ENCODE measurements at places on chromosomes 11 and 22.

DNA sequence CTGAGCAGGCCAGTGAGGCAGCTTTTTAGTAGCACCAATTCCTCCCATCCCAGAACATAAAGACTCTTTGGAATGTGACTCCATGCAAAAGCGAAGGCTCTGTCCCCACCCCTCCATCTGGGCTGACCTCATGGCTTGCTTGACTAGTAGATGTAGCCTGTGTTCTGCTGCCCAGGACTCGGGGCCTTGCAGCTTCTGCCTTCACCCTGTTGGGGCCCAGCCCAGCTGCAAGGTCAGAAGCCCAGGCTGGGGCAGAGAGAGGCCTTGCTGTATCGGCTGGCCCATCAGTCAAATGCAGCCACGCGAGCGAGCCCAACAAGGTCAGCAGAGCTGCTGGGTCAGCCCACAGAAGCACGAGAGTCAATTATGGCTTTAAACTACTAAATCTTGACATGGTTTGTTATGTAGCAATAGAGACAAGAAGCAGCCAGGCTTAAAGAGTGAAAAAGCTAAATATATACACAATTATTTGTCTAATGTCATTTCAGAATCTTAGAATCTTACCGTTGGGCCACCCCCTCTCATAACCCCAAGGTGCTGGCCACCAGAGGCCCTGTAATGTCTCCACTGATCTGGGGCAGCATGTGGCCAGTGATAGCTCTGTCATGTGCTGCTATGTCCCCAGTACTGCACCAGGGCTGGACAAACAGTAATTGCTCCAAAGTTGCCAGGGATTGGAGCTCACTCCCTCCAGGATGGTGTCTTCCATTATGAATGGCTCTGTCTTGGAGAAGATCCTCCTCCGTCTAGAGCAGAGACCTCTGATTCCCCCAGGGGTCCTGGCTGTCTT is 10.4 kb upstream of the WNT11 start:
- ATAC-seq: no peak

DNA sequence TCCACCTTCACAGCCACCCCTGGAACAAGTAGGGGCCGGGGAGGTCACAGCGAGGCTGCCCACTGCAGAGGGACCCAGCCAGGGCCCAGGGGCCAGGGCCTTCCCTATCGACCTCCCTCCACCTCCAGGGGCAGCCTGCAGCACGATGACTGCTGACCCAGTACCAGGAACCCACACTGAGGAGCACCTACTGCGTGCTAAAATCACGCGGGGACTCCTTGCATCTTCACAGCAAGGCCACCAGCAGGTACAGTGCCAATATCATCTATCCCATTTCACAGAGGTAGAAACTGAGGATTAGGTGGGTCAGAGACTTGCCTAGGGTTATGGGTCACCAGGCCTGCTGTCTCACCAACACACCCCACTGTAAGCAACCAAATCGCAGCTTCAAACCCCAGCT is 14.6 kb downstream of the MACROD1 start:
- ATAC-seq: no peak

- peak; percentile 40 for ATAC-seq
Measured at GRCh38 chr22:30159561-30160353, 79.5 kb downstream of the HORMAD2 start.

- ATAC-seq: no peak
Measured at GRCh38 chr22:46047841-46048595, 71.1 kb upstream of the WNT7B start.

- ATAC-seq: peak; percentile 64
Measured at GRCh38 chr11:269146-269890, 8.9 kb upstream of the NLRP6 start.

DNA sequence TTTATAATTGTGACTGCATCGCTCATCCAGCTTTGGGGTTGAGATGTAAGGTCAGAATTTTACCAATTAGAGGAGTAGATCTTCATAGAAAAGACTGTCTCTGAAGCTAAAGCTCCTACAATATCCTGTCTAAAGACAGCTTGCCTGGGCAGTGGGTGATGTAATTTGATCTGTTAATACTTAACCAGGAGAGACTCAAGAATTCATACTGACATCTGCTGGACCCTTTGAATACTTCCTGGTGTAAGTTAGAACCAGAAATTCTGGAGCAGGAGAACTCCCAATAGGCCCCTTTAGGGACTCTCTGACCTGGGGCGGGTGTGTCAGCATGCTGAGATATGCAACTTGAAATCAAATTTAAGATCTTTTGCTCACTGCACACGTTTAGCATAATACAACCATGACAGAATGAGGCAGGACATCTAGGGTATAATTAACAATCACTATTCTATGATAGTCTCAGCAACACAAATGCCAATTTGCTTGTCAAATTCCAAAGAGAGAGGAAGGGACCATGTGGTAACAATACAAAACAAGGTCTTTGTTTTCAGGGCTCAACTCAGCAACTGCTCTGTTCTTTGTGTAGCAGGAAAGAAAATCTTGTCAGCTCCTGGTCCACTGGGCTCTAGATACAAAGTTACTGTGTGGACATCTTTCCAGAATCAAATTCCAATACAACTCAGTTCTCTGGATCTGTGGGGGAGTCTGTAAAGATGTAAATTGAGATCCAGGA is 143.9 kb downstream of the INSC start:
- no peak for ATAC-seq

DNA sequence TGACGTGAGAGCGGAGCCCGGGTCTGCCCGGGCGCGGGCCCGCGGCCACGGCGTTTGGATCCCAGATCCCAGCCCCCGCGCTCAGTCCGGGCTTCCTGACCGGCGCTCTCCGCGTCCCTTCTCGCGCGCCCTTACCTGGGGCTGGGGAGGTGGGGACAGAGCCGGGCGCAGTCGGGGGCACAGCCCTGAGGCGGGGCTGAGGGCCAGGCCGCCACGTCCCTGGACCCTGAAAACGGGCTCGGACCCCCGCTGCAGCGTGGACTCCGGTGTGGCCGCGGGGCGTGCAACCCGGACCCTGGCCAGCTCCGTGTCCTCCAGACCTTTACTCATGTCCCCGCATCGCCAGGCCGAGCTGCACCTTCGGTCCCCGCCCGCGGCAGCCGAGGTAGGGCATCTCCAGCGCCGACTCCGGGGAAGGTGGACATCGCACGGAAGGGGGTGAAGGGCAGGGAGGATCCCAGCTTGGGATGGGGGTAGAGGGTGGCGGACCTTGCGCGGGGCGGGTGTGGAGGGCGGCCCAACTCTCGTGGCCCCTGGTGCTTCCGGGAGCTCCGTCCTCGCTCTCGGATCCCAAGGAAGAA is 9.9 kb upstream of the AIFM3 start:
- no peak for ATAC-seq

DNA sequence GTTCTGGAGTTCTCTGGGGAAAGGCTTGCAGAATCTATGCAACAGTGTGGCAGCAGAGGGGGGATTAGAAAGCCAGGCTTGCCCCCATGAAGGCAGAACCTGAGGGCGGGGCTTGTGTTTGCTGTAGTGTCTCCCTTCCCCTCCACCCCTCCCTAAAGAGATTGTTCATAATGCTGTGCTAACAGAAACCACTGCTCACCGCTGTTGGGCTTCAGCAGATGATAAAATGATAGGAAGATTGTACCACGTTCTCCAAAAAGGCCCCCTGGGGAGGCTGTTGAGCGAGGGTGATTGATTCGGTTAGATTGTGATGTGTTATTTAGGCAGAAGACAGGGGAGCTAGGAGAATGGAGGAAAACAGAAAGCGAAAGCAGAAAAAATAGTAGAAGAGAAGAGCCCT is 215.2 kb upstream of the NCAM1 start:
- no peak for ATAC-seq

- ATAC-seq: no peak
Measured at GRCh38 chr11:5992150-5992549, 5.4 kb upstream of the OR52L1 start.

- ATAC-seq: no peak
Measured at GRCh38 chr11:27622541-27623300, 77.5 kb downstream of the BDNF start.

DNA sequence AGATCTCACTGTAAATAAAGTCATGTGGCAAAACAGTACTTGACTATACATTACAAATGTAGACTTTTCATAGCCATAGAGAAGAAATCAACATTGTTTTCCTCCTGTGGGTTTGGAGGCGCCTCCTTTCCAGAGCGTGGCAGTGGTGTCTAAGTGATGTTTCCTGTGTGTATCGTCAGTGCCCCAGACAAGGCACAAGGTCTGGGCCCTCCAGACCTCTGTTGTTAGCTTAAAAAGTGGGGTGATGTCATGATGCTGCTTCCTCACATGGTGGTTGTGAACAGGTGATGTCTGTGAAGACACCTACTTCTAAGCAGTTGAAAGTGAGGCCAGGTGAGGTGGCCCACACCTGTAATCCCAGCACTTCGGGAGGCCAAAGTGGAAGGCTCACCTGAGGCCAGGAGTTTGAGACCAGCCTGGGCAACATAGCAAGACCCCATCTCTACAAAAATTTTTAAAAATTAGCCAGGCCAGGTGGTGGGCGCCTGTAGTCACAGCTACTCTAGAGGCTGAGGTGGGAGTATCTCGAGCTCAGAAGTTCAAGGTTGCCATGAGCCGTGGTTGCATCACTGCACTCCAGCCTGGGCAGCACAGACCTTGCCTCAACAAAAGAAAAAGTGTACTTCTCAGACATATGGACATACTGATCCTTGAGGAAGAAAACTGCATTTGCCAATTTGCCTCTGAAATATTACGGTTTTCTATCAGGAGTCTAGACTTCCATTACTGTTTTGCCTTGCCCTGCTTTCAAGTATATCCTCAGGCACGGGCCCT is 15.7 kb downstream of the NUP50 start:
- no peak for ATAC-seq

DNA sequence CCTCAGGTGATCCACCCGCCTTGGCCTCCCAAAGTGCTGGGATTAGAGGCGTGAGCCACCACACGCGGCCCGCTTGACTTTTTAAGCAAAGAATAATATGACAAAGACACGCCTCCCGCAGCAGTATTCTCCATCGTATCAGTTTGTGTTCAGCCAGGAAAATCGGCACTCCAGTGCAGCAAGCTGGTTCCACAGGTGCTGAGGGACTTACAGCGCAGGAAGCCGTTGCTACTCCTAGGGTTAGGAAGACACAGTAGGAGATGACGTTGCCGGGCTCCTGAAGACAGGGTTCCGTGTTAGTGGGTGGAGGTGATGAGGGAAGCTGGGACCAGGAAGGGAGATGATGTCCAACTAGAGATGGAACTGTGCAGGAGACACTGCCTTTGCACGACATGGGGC is 65.8 kb upstream of the CECR2 start:
- ATAC-seq: no peak

DNA sequence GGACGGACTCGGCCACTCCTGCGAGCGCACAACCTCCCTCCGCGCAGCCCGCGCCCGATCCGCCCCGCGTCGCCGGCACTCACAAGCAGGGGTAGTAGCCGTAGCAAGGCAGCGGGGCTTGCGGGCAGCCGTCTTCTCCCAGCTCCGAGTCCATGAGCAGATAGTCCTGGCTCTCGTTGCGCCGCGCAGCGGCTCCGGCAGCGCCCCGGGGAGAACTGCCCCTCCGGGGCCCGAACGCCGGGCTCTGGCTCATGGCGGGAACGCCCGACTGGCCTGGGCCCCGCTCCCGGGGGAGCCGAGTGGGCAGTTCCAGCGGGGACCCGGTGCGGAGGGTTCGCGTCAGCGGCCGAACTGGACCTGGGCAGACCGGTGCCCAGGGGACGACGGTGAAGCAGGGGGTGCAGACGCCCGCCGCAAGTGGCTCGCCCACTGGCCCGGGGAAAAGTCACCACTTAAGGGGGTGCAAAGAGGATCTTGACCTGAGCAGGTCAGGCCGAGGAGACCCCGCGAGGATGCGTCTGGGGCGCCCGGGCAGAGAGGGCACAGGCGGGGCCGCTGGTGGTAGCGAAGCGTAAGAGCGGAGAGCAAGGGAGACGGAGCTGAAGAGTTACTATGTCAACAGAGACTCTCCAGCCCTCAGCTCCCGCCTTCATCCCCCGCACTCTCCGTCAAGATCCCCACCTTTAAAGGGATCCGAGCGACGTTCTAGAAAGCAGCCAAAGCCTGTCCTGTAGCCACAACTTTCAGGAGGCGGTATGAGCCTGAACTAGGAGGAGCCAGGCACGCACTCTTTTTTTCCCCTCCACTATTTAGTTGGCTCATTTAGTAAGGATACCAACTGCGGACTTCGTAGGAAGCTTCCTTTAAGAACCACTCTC is at the start of gene TRPC6:
Gene TRPC6, minus strand, starts transcription at position 757 of the 878 bp plus-strand sequence. Its CDS starts 504 bp downstream, at position 253.
- ATAC-seq: no peak

- ATAC-seq: no peak
Measured at GRCh38 chr22:29195964-29196666, 9.6 kb upstream of the EMID1 start.

GRCh38 chr11:35678471-35678870 is 15.9 kb downstream of the TRIM44 start:
- ATAC-seq: no peak

DNA sequence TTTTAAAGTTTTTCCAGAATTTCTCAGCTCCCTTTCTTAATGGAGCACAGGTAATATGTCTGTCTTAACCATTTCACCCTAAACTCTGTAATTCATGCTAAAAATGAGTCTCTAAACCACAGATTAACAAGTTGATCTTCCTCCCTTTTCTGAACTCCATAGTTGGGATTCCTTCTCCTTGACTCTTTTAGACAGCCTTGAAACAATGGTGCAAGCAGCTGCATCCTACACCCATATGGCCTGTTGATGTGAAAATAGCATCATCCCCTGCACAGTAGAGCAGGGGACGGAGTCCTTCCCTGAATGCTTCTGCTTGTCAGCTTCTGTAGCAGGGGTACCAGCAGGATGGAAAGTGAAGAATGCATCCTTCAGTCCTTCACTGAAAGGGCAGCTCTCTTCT is 192.8 kb upstream of the SORL1-AS1 start:
- ATAC-seq: no peak

- peak; percentile 84 for ATAC-seq
Measured at GRCh38 chr11:62709247-62710000, 1.9 kb downstream of the GNG3 start.

- no peak for ATAC-seq
Measured at GRCh38 chr11:64531906-64532312, 59.1 kb upstream of the SLC22A12 start.

DNA sequence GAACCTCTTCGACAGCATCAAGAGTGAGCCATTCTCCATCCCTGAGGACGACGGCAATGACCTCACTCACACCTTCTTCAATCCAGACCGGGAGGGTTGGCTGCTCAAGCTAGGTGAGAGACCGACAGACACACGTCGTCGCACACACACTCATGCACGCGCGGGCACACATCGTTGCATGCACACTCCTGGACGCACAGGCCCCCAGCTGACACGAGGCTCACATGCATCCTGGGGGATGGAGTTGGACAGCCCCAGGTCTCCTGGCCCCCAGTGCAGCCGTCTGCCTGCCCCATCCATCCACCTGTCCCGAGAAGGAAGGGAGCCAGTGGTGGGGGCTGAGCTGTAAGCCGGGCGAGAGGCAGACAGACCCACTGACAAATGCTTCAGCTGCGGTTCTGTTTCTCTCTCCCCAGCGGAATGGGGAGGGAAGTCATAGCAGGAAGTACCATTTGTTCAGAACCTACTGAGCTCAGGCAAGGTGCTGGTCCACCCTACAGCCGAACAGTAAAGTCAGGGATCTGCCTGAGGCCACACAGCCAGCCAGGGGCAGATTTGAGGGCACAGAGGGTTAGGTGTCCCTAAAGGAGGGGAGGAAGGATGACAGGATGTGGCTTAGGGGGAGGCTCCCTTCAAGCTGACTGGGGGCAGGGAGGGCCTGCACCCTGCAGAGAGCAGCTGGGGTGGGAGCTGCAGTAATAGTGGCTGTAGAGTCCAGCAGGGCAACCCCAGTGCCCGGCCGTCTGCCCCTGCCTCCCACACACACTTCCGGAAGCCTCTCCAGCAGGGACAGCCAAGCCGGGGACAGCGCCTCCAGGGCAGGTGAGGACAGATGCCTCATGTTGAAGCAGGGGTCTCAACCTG is 27.1 kb downstream of the CYTH4 start:
- peak; percentile 25 for ATAC-seq

GRCh38 chr11:69605737-69606526 is 35.0 kb upstream of the CCND1 start:
- no peak for ATAC-seq
